ENCODE measurements at places on chromosomes 13 and 19.

DNA sequence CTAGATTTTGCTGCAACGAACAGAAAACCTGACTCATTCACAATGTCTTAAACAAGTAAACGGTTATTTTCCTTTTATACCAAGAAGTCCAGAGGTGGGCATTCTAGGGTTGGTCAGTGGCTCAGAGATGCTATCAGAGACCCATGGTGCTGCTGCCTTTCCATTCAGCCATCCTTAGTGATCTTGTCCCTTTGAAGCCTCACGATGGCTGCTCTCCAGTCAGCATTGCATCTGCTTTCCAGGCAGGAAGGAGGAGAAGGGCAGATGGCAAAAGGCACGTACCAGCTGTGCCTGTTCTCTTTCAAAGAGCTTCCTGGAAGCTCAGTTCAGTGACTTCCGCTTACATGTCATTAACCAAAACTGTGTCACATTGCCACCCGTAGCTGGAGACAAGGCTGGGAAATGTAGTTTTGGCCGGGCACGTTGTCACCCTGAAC is 30.1 kb downstream of the WDFY2 start:
- peak; percentile 64 for DNase-seq

GRCh38 chr19:27993619-27994570 is 1219.1 kb downstream of the UQCRFS1 start:
- DNase-seq = no peak

- DNase-seq = no peak
Observed at GRCh38 chr13:31064636-31065035, 97.1 kb downstream of the HSPH1 start.

- no peak for DNase-seq
Observed at GRCh38 chr13:24854311-24854710, 90.3 kb downstream of the RNF17 start.

GRCh38 chr13:73987618-73988017 is 146.6 kb downstream of the KLF12 start:
- DNase-seq = peak; percentile 30

- DNase-seq = peak; percentile 93
Observed at GRCh38 chr19:12840091-12841079, 2.1 kb downstream of the MAST1 start.

GRCh38 chr13:22009500-22009899 is 338.6 kb downstream of the FGF9 start:
- DNase-seq = peak; percentile 9

- DNase-seq = peak; percentile 46
Observed at GRCh38 chr19:34232566-34233481, 21.5 kb upstream of the GARRE1 start.

DNA sequence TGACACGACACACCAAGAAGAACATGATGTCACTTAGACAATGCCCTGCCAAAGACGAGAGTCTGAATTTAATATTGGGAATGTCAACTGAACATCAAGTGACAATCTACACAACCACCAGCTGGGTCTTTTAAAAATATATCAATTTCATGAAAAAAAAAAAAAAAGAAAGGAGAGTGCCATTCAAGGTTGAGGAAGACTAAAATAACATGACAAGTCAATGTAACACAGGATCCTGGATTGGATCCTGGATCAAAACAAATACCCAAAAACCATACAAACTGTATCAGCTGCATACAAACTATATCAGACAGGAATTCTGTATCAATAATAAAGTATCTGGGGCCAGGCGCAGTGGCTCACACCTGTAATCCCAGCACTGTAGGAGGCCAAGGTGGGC is 4.7 kb downstream of the ZNF329 start:
- DNase-seq = no peak

DNA sequence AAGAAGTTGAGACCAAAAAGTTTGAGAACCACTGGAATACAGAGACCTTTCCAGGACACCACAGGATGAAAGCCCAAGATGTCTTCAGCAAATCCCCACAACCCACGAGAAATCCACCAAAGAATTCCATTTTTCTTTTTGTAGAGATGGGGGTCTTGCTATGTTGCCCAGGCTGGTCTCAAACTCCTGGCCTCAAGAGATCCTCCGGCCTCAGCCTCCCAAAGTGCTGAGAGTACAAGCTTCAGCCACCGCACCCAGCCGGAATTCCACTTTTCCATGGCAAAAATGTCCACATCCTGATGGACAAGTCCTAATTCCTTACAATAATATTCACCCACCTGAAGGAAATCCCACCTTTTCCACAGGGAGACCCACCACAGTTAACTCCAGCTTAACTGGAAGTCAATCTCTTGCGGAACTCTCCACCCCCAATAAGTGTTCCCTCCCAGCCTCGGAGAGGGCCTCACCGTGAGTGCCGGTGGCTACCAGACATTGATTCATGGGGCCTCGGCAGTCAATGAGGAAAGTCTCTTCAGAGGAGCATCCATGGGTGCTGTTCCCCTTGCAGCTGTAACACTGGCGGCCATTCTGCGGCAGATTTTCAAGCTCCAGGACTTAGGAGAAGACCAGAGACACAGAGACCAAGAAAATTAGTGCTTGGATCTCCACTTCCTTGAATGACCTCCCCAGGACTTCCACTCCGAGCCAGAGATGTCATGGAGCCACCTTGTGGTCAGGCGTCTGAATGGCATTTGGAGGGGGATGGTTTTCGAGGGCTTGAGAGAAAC is 12.3 kb upstream of the CADM4 start:
- DNase-seq = peak; percentile 91

DNA sequence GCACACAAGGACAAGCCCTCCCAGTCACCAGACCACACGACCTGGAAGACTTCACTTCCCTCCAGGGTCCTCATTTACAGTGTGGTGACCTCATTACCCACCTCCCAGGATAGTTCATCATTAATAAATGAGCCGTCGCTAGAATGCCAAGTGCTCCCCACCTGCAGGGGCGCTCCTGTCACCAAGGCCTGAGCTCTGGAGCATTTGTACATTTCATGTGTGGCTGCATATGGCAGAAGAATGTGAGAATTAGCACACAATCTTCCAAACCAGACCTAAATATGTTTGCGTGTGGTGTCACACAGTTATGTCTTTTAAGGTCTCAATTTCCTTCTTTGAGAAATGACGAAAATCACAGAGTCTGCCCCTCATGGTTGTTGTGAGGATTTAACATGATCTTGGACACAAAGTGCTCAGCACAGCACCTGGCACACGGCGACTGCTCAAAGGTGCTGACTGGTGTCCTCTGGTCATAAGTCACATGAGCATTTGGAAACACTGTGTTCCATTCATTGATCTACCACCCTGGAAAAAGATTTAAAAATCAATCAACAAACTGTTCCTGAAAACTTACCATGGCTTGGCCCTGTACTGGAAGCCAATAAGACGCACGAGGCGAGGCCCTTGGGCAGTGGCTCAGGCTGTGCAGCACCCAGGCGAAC is 150.6 kb upstream of the SPACA7 start:
- DNase-seq = no peak

DNA sequence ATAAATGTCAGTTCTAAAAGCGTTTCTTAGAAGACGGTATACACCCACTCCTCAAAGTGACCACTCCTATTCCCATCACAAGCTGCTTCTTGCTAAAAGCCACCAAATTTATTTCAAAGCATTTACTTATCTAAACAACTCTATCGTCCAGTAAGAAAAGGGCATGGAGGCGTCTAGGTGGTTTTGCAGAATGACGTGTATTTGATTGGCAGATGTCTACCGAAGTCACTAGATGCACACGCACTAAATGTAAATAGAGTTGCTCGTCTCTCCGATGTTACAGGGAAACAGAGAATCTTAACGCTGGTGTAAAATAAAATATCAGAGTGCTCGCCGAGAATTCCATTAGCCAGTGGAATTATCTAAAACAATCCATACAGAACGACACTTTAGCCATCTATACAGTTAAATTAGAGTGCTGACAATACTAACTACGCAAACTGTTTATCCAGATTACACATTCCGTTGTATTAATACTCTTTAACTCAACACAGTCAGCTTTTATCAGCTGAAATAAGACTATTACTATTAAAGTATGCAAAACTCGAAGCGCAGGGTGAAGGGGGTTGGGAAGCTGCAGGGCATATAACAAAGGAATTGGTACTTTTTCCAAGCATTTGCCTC is 1.9 kb downstream of the KLF12 start:
- peak; percentile 13 for DNase-seq

DNA sequence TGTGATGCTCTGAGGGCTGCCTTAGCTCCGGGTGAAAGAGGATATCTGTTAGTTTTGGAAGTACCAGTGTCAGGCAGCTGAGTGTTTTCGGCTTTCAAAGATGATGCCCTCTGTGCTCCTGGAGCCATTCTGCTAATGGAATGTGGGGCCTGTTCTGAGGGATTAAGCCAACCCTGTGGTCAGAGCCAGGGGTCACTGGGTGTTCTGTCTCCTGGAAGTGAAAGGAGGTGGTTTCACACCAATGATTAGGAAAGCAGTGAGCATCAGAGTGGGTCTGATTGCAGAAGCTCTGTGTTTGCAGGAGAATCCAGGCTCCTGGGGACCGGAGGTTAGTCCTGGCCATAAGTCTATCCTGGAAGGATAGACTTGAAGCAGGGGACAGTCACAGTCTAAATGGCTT is 94.6 kb downstream of the UQCRFS1 start:
- no peak for DNase-seq

DNA sequence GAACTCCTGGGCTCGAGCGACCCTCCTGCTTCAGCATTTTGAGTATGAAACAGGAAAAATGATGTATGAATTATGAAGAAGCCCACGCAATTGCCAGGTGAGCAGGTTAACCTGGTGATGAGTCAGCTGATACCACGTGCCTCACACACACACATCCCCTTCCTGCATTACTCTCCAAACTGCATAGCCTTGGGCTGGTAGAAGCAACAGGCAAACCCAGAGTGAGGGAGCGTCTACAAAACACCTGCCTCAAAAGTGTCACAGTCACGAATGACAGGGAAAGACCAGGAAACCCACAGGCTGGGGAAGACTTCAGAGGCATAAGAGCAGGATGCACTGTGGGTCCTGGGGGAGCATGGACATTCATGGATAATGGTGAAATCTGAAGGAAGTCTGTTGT is 192.8 kb upstream of the IRS2 start:
- no peak for DNase-seq

- no peak for DNase-seq
Observed at GRCh38 chr19:15381429-15381828, 1.8 kb upstream of the AKAP8 start.

DNA sequence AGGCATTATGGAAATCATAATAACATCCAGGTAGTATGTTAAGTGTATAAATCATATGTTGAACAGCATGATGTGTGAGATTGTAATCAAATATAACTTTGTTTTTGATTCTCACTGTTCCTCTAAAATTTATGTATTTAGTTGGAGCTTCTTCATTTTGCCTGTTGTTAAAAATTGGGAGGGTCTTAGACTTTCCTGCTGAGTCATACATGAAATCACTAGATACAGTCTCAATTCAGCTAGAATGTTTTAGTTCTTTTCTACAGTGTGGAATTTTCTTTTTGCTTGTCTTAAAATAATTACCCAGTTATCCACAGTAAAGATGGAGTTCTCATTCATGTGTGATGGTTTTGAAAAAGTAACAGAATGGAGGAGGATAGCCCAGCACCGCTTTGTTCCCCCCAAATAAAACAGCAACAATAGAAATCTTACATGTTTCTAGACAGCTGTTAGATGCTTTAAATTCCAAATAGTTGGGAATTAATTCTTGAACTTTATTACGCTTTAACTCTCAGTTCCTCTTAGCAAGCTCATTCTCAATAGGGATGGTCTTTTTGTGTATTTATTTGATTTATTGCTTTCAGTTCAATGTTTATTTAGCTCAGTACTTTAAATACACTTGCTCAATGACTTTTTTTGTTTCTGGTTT is 109.5 kb downstream of the PDS5B start:
- peak; percentile 10 for DNase-seq

DNA sequence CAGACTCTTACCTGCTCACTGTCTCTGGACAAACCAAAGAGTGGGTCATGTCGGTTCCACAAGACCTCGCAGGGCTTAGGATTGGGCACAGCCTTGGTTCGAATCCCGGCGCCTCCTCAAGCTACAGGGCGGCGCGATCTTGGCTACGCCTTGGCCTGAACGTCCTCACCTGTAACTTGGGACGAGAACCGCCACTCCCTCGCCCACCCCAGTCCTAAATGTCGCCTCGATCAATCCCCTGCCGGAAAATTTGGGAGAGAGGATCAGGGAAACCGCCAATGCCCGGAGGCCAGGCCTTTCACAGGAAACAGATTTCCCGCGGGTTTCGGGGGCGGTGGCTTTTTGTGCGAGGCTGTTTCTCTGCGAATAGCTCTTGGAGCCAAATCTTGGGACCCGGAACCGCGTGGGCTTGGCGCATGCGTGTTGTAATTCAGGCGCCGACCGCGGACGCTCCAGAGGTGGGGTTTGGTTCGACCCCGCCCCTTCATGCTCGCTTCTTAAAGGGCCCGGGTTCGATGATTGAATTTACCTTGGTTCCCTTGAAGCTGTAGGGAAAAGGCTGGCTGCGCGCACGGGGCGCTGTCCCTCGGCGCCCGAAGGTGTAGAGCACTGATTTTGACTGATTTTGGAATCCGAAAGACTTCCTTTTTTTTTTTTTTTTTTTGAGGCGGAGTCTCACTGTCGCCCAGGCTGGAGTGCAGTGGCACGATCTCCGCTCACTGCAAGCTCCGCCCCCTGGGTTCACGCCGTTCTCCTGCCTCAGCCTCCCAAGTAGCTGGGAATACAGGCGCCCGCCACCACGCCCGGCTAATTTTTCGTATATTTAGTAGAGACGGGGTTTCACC is at the start of gene NR2C2AP:
Gene NR2C2AP (minus strand): TSS at position 403 of the 845 bp plus-strand sequence. CDS start 354 bp downstream, at position 49.
- DNase-seq = peak; percentile 98

DNA sequence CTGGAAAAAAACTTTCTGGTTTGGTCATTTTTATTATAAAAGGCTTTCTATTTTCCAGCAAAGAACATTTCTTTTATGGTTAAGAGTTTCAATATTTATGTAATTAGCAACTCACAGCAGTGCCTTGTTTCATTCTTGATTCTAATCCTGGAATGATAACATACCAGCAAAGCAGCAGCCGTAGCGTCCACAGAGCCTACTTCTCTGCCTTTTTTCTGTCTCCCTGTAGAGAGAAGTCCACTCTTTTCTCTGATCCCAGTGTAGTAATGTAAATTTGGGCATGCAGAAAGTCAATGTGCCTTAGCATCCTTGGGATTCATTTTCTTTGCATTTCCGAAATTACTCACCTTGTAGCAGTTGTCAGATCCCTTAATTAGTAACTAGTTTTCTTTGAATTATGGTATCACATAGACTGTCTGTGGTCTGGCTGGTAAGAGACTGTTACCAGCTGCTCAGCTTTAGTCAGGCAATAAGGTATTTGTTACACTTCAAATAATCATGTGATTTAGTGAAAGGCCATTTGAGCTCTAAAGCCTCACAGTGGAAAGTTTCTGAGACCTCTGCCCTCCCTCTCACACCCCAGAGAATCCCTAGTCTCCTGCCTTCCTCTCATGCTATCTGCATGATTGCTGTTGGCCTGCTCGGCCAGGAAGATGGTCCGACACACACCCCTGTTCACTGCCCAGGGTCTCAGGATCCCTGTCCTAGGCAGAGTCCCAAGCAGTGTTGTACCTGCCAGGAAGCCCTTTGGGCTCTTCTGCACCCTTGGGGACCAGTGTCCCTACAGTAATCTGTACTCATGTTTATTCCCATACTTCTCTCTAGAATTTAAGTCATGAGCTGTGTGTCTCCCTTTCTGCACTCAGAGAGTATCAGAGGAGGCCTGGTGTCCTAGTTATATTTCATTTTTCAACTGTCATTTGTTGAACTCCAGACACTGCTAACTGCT is 86.3 kb downstream of the LRCH1 start:
- no peak for DNase-seq

- DNase-seq = no peak
Observed at GRCh38 chr13:102815788-102816187, 16.9 kb downstream of the BIVM start.

All from hematopoietic multipotent progenitor cell treated with erythropoietin and hydrocortisone succinate and interleukin-3 and kit ligand, for 4 days (in vitro differentiated cells).